ENCODE measurements at places on chromosomes 7 and 10.

DNA sequence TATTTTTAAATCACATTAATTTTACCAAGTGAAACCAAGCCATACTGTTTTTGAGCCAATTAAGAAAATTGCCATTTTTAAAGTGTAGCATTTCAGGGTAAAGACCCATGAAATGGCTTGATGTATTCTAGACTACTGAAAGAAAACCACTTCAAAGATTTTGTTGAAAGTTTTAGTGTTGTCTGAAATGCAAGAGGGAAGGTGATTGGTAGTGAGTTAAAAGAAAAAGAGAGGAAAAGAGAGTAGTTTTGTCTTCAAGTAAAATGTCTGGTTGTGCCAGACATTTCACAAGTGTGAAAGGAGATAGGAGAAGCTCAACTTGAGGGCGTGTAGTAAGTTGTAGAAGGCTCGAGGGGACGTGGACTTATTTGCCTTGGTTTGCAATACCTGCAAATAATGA, 41.6 kb downstream of the CALML5 start:
- DNase-seq, result no peak

- DNase-seq, result no peak
Observed at GRCh38 chr10:70260259-70260658, 23.5 kb downstream of the NPFFR1 start.

DNA sequence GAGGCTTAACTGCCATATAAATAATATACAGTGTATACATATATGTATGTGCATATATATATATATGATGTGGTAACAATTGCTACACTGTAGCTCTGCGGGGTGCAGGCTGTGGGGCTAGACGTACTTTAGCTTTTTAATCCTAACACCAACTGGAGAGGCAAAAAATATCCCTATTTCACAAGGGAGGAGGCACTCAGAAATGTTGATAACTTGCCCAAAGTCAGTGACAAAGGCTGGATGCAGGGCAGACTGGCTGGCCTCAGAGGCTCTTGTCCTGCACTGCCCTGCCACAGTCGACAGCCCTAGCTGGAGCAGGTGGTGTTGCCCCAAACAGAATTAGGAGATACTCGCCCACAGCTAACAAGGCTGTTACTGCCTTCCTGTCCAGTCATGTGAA, 1.5 kb upstream of the RELN start:
- DNase-seq, result no peak

GRCh38 chr10:8048281-8049008, 6.0 kb upstream of the GATA3 start:
- DNase-seq, result no peak

DNA sequence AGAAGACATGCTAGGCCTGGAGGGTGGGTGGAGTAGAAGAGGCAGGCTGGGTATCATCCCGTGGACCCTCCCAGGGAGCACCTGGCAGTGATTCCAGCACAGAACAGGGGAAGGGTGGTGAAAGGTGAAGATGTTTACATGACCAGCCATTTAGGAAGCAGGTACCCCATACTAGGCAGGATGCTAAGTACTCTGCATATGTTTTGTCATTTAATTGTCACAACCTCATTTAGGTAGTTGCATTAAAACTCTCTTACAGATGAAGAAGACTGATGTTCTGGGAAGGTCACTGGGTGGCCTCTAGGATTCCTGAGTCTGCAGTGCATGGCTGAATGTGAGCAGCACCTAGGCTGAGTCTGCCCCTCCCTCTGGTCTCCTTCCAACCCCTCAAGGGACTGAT, 15.2 kb downstream of the ITPRIP start:
- no peak for DNase-seq

DNA sequence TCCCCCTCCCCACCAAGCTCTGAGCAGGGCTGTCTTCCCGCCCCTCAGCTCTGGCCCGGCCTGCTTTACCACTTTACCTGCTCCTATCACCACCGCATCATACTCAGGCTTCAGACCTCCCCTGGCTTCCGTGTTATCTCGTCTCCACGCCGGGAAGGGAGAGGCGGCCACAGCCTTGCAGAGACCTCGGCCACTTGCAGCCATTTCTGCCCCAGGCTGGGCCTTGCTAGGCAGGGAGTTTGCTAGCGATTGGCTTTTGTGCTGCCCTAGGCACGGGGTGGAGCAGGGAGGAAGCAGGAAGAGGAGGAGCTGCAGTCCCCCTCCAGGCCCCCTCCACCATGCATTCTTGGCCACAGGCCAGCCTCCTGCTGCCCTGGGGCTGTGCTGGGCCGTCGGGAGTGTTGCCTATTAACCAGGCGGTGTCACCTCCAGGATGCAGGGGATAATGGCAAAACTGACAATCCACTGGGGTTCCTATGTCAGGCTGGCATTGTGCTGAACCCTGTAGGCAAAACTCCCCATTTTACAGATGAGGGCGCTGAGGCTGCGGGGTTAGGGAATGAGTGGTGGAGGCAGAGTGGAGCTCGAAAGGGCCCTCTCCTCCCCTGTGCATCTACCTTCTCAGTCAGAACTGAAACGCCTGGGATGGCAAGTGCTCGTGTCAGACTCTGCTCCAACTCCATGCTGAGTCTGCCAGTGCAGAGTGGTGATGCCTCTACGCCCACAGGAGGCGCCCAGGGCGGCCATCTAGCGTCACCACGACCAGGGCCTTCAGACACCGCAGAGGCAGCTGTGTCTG, at the start of gene PYROXD2:
Gene PYROXD2 (minus strand): TSS at position 251 of the 799 bp plus-strand sequence. CDS start 47 bp downstream, at position 204.
- peak; percentile 88 for DNase-seq

GRCh38 chr7:96250776-96251361, 71.0 kb downstream of the SLC25A13 start:
- DNase-seq, result peak; percentile 21

GRCh38 chr7:51930834-51931233, 614.2 kb upstream of the COBL start:
- DNase-seq, result no peak

- DNase-seq, result no peak
Observed at GRCh38 chr10:22536620-22537019, 177.8 kb downstream of the PIP4K2A start.

GRCh38 chr7:155543011-155543876, 3.1 kb downstream of the CNPY1 start:
- DNase-seq, result no peak

- DNase-seq, result no peak
Observed at GRCh38 chr10:71033396-71033980, 145.1 kb upstream of the PCBD1 start.

GRCh38 chr7:131548371-131548770, 8.1 kb downstream of the PODXL start:
- no peak for DNase-seq

DNA sequence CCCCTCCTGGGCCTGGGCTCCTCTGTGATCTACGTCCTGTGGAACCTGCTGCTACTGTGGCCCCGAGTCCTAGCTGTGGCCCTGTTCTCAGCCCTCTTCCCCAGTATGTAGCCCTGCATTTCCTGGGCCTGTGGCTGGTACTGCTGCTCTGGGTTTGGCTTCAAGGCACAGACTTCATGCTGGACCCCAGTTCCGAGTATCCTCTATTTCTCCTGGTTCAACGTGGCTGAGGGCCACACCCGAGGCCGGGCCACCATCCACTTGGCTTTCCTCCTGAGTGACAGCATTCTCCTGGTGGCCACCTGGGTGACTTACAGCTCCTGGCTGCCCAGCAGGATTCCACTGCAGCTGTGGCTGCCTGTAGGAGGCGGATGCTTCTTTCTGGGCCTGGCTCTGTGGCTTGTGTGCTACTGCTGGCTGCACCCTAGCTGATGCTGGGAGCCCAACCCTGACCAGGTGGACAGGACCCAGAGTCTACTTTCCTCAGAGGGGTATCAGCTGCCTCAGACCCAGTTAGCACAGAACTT, 37.8 kb upstream of the MMD2 start:
- DNase-seq, result no peak

- DNase-seq, result no peak
Observed at GRCh38 chr7:91344911-91345310, 80.7 kb downstream of the FZD1 start.

GRCh38 chr7:105256761-105257231, 131.9 kb downstream of the SRPK2 start:
- DNase-seq, result no peak

GRCh38 chr10:109894516-109894915, 28.8 kb downstream of the XPNPEP1 start:
- peak; percentile 77 for DNase-seq

DNA sequence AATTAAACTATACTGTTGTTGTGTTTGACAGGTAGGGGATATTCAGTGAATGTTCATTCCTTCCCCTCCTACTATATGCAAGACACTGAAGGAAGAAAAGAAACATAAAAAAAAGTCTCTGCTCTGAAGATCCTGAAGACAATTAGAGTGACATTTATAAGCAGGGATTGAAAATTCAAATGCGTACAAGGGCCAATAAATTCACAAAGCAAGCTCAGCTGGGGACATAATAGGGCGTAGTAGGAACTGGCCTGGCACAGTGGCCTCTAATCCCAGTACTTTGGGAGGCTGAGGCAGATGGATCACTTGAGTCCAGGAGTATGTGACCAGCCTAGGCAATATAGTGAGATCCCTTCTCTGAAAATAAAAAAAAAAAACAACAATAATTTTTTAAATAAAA, 104.9 kb upstream of the KMT2E start:
- DNase-seq, result no peak

- no peak for DNase-seq
Observed at GRCh38 chr7:17709599-17709998, 230.7 kb downstream of the SNX13 start.

GRCh38 chr7:93750986-93751385, 139.6 kb downstream of the TFPI2 start:
- DNase-seq, result no peak

DNA sequence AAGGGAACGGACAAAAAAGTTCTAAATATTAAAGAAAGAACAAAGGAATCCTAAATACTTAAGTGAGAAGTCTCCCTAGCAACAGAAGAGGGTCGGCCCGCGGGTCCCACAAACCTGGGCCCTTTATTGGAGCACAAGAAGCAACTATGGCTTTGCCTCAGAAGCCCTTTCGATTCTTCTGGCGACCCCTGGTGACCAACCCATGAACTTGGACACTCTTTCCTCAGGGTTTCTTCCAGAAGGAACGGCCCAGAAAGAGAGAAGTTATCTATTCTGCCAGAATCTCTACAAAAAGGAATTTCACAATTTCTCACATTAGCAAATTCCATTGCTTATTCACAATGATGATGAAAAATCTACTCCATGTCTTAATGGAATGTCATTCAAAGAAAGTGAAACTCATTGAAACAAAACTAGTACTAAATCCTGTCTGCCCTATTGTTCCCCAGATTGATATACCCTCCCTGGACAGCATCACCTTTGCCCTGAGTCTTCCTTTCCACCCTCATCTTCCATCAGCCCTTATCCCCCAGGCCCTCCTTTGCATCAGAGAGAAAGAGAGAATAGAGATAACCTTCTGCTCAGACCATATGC, 43.7 kb downstream of the CPVL start:
- peak; percentile 72 for DNase-seq

DNA sequence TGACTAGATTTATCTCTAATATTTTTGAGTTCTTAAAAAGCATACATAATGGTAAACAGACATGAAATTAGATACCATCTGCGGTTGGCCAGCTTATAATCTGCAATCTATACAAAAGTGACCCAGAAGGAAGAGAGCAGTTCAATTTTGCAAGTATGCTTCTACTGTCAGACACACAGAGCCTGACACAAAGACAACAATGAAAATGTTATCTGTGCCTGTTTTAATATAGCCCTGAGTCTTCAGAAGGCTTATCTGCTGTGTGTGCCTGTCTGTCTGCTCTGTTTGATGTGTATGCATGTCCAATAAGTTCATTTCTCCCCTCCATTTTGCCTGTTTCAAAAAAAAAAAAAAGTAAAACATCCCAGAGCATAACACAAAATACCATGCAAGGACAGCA, 73.3 kb upstream of the FHIP2A start:
- DNase-seq, result no peak

GRCh38 chr7:150800581-150801241, at the start of gene TMEM176A:
Gene TMEM176A (plus strand): TSS chr7:150800769. CDS start chr7:150801551, 782 bp downstream.
- DNase-seq, result no peak

- peak; percentile 48 for DNase-seq
Observed at GRCh38 chr10:100364735-100365391, 17.8 kb downstream of the SCD start.

DNA sequence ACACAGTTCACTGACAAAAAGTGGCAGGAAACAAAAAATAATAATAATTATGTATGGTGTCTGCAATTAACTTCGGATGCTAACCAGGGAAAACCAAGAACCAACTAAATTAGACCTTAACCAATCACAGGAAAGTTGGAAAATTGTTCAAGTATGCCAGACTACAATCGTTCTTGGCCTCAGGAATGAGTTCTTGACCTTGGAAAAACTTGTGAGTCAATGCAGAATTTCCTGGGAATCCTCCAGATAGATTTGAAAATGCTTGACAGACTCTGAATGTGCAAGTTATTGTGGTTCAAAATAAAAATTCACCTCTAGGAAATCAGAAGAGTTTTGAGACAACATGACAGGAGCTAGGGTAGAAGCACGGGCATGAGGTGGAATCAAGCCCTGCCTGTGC, 171.5 kb downstream of the C7orf25 start:
- DNase-seq, result no peak

GRCh38 chr10:70191972-70192305, 21.6 kb upstream of the SAR1A start:
- peak; percentile 89 for DNase-seq

DNA sequence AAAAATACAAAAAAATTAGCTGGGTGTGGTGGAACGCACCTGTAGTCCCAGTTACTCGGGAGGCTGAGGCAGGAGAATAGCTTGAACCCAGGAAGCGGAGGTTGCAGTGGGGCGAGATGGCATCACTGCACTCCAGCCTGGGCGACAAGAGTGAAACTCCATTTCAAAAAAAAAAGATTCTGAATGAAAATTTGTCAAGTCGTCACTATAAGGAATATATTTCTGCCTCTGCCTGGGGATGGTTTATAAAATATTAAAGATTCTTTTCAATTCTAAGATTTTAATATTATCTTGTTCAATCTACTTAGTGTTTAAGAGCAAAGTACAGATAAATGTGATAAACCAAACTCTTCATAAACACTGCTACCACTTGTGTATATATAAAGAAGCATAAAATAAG, 147.3 kb downstream of the NRBF2 start:
- DNase-seq, result no peak

GRCh38 chr10:88347022-88347421, 236.1 kb downstream of the RNLS start:
- no peak for DNase-seq

DNA sequence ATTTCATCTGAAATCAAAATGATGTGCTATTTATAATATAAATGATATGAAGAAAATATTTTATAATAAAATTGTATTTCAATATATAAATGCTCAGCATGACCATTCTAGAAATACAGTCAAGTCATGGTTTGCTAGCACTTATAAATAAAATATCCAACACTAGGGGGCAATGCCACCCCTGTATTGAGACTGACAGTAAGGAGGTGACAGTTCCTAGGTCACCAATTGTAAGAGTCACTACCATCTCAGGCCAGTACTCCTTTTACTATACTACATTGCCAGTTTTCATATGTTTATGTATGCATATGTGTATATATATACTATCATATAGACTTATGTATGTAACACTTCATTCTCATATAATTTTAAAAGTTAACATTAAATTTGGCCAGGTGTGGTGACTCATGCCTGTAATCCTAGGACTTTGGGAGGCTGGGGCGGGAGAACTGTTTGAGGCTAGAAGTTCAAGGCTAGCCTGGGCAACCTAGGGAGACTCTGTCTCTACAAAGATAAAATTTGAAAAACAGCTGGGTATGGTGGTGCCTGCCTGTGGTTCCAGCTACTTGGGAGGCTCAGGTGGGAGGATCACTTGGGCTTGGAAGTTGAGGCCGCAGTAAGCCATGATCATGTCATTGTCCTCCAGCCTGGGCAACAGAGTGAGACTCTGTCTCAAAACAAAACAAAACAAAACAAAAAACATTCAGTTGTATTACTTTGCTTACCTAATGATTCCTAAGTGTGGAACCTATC, 2.4 kb upstream of the CNOT4 start:
- DNase-seq, result no peak

- no peak for DNase-seq
Observed at GRCh38 chr7:11369696-11370095, 396.0 kb downstream of the PHF14 start.

Data from fibroblast of the conjunctiva (primary cell).